ENCODE measurements at places on chromosomes 13 and 19.

- DNase-seq = no peak
Observed at GRCh38 chr19:35300339-35300649, 8.3 kb downstream of the MAG start.

DNA sequence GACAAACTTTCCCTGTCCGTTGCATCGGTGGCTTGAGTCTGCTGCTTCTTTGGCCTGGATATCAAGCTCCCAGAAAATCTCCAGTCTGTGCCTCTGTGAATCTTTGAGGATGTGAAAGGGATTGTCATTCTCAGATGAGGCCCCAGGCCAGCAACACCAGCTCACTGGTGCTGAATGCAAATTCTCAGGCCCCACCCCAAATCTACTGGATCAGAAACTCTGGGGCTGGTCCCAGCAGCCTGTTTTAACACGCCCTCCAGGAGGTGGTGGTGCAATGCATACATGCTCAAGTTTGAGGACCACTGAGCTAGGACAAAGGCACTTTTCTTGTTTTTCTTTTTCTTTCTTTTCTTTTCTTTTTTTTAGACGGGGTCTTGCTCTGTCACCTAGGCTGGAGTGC lies 23.6 kb downstream of the TNFSF11 start:
- DNase-seq = no peak

DNA sequence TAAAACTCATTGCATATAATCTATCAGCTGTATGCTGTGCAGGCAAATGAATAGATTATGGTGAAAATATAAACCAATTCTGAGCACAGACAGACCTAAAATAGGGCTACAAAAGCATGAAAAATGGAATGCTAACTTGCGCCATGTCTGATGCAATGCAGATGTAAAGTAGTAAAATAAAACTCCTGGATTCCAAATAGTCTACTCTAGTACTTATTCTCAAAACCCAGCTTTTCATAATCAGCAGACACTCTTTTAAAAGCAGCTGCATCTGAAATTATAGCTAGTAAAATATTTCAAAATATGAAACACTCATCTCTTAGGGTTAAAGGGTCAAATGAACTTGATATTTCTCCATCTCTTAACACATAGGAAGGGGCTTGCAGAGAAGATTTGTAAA lies 4.7 kb upstream of the POMP start:
- DNase-seq = no peak

DNA sequence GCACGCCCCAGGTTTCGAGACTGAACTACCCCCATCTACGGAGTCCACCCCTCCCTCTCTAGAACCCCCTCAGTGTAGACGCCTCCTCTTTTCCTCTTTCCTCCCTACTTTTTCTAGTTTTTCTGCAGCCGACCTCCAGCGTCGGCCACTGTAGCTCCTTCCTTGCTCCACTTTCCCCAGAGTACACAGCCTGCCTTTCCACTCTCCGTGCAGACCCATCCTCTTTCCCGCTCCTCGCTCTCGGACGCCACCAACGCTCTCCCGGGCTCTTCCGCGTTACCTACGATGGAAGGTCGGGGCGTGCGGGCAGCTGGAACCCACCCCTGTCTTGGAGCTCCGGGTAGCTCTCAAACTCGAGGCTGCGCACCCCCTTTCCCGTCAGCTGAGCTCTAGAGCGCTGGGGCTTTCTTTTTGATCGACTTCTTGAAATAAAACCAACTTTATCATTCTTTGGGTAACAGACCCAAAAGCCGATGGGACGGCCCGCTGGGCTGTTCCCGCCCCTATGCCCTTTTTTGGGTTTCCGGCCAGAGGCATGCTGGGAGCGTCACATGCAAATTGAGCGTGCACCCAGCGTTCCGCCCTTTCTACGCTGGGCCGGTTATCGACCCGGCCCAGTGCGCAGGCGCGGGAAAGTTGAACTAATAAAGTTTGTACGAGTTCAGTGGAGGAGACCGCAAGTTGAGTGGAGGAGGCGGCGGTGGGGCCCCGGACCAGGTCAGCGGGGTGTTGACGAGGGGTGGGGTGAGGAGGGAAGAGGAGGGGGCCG lies at the start of the genes BCL2L12 and IRF3:
BCL2L12 (plus strand) TSS at position 583 of the 769 bp plus-strand sequence. CDS start 760 bp downstream, outside the sequence.
IRF3 (minus strand) TSS at position 507 of the 769 bp plus-strand sequence. CDS start 1,019 bp downstream, outside the sequence.
- peak; percentile 95 for DNase-seq

- DNase-seq = no peak
Observed at GRCh38 chr19:40217934-40218890, at the start of gene TTC9B. TTC9B (minus strand) TSS chr19:40218384; CDS start chr19:40218381, 3 bp downstream.

DNA sequence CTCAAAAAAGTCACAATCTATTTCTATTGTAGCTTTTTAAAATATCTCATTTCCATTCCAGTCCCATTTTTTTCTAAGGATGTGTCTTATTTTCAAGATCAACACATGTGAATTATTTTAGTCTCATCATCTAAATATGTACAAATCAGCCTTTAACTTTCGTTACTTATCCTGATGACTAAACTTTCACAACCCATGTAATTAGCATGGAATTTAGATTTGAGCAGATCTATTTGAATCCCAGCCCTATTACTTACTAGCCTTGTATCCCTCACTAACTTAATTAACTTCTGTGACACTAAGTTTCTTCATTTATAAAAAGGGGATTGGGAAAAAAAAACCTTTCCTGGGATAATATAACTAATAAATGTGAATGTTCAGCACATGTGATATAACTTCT lies 81.1 kb downstream of the UFM1 start:
- DNase-seq = no peak

DNA sequence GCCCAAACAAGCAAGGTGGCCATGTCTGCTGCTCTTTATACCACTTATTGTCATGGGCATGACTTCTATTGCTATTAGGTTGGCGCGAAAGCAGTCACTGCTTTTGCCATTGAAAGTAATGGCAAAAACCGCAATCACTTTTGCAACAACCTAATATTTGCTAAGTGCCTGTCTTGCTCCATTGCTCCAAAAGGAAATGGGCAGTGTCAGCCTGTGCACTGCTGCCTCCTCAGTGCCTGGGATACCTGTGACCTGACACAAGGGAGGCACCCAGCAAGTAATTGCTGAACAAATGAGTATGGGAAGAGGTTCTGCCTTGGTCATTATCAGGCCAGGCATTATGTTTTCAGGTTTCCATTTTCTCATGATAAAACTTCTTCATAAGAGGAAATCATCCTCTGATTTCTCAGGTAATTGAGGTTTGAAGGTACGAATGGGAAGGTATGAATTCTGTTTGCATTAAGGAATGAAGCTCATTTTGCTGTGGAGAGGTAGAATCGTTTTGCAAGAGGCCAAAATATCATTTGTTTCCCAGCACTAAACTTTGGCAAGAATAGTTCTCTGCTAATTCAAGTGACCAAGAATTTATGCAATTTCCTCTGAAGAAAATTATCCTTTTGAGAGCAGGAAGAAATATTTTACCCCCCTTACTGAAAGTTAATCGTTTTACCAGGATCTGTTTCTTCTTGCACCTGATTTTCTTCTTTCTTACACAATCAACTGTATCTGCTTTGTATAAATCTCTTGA lies 128.4 kb upstream of the SPRY2 start:
- no peak for DNase-seq

GRCh38 chr13:41267106-41267505 lies 3.7 kb upstream of the MTRF1 start:
- no peak for DNase-seq

DNA sequence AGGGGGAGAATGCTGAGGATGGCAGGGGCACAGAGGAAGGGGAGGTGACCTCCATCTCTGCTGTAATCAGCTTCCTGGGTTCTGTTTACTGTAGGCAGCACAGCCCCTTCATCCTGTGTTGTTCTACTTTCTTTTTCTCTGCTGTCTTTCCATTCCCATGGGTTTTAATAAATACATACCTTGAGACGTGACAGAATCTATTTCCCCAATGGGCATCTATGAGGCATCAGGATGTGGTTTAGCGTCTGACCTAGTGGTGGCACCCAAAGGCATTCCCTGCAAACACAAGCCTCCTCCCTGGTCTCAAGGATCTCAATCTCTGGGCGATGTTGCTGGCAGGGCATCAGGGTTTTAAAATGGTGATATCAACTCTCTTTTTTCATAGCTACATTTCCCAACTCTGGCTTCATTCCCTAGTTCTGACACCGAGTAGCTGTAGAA lies 60.8 kb downstream of the ALOX5AP start:
- peak; percentile 16 for DNase-seq

DNA sequence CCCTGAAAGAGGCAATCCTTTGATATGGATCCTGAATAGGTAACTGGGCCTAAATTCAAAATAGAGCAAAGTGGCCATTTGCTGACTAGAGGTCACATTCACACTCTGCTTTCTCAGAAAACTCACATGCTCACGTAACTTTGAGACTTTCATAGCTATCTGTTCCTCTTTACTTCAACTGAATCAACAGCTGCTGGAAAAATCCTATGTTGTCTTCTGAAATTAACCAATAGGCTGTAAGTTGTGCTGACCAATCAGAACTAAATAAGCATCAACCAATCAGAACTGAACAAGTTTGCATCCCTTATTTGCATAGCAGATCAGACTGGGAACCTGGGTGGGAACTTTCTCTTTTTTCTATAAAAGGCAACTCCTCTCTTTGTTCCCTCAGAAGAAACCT lies 24.0 kb upstream of the TBC1D4 start:
- DNase-seq = no peak

DNA sequence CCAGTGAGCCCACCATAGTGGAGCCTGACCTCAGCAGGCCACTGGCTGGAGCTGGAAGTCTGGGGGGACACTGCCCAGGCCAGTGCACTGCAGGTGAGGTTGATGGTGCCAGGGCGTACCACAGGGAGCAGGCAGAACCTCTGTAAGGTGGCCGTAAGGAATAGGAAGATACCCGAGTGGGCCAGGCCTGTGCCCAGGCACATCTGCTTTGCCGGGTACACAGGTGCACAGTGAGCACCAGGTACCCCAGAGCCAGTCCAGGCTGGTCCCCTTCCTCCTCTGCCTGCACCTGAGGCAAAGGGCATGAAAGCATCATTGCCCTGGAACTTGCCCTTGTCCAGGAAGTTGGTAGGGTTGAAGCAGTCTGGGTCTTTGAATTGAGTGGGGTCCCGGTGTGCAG lies 9.5 kb downstream of the EGLN2 start:
- DNase-seq = no peak

Measured in CD14-positive monocyte (primary cell).